HepG2 (cell line): ENCODE measurements at places on chromosomes 11 and 22. TPM values are rescaled to one million over a fixed set of nuclear protein-coding genes. Genes with fewer than 3 reads are reported as not detected.

GRCh38 chr11:95939091-95939490 lies 15.2 kb upstream of the MTMR2 start:
- DNase-seq = no peak

The MMP8 gene
- total RNA-seq = not detected in 2 replicates

The NPTXR gene
- 2.5 and 2.6 TPM in 2 replicates for total RNA-seq

The CLDN5 gene
- not detected in 2 replicates for total RNA-seq

DNA sequence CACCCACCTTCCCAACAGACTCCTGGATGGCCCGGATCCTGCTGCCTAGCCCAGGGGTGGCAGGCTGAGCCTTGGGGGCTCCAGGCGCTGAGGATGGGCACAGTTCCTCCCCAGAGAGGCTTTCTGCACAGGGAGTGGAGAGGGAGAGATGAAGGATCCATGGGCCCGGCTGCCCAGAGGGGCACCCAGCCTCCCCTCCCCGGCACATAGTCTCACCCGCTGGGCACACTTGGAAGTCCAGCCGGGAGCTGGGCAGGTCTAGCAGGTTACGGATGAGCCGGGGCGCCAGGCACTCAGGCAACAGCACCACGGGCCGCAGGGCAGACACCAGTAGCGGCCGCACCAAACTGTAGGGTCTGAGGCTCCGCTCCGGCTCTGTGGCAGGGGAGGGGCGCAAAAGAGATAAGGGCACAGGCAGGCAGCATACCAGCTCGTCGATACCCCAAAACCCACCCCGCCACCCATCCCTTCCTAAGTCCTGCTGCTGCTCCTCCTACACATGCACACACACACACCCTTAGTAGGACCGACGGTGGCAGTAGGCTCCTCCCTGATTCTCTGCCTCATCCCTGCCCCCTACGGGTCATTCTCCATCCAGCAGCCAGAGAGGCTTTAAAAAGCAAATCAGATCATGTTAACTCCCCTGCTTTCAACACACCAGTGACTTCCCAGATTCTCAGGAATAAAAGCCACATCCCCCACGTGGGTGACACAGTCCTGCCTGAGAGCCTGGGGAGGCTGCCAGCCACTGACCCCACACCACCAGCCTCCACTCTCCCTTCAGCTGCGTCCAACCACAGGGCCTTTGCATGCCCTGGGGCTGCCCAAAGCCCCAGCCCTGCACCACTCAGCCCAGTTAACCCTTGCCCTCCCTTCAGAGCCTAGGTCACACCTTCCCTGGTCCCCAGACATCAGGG lies 6.5 kb upstream of the MFNG start:
- no peak for DNase-seq
